CD4-positive, alpha-beta T cell treated with Interleukin-21 for 1 hour (primary cell): ENCODE measurements at places on chromosomes 1 and 21.

DNA sequence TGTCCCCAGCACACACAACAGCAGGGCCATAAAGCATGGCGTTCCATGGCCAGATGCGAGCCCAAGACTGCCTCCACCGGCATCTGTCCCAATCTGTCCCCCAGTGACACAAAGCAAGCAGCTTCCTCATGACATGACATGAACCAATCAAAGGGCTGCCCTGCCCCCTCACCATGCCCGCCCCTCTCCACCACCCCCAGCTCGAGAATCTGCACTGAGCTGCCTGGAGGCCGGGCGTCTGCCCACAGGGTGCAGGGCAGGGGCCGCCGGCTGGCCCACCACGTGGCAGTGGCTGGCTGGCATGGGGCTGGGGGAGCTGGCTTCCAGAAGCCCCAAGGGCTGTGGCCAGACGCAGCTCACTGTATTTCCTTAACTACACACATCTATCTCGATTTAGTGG, 27.8 kb downstream of the WNT9A start:
- DNase-seq, result no peak

- DNase-seq, result no peak
These were observed 4.6 kb downstream of the TMEM63A start for GRCh38 chr1:225877580-225877979.

GRCh38 chr21:45076245-45076711, 1.9 kb downstream of the ADARB1 start:
- no peak for DNase-seq

GRCh38 chr1:9133870-9134585, 5.1 kb upstream of the GPR157 start:
- no peak for DNase-seq

DNA sequence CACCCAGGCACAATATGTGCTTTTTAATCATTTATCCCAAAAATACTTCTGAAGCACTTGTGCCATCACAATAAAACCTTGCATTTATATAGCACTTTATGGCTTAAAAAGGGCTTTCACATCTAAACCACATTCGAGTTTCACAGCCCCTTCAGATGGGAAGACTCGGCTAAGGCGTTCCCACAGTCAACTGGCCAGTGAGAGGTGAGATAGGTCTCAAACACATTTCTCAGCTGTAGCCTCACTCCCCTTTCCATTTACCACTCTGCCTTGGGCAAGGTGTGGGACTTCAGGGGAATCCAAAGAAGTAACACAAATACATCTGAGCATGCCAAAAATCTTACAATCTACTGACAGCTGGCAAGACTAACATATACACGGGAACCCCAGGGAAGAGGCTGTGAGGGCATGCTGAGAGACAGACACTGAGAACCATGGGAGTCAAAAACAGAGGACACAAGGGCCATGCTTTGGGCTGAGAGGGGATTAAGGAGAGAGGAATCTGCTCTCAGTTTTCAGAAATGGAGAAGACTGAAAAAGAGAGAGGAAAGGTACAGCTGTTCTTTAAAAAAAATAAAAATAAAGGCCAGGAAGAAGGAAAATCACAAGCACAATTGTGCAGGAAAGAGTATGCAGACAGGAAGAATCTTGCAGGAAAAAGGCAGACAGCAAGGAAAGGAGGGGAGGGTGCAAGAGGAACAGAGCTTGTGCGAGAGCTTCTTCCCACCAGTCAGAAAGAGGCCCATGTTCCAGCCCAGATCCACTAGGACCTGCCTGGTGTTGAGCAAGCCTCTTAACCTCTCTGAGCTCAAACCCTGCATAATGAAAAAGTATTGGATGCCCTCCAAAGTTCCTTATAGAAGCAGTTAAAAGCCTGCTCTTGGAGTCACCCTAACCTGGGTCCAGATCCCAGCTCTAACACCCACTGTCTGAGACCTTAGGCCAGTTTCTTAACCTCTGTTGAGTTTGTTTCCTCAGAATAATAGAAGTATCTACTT, 73.5 kb downstream of the JAK1 start:
- no peak for DNase-seq

GRCh38 chr21:17045214-17045853, 467.5 kb upstream of the CXADR start:
- DNase-seq, result no peak

- no peak for DNase-seq
These were observed 183.5 kb downstream of the RERE start for GRCh38 chr1:8633741-8634501.
